ENCODE measurements at places on chromosomes 5 and 9.

DNA sequence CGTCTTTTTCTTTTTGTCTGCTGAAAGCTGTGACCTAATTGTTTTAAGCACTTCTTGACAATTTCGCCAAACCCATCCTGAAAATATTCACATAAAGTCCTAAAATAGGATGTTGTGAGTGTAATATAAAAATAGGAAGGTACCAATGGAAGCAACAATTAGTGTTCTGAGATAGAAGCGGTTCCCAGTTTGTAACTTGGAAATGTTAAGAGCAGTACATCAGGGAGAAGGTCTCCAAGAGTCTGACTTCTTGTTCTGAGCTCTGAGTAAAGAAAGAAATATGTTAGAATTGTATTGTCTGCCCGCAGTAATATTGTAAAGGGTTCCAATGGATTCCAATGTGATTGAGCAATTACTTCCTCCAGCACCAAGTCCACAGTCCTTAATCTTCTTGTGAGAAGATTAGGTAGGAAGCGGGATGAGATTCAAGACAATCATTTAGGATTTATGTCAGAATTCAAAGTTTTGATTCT is 3.9 kb downstream of the VCAN start:
- no peak for DNase-seq

- DNase-seq = no peak
These were observed 24.5 kb downstream of the GLRX start for GRCh38 chr5:95798048-95798447.

GRCh38 chr5:61820836-61821235 is 485.2 kb upstream of the KIF2A start:
- DNase-seq = no peak

GRCh38 chr5:16540421-16540820 is 74.8 kb upstream of the ZNF622 start:
- DNase-seq = no peak

GRCh38 chr5:155605920-155606319 is 592.4 kb downstream of the KIF4B start:
- no peak for DNase-seq

GRCh38 chr5:148816782-148817181 is 9.6 kb upstream of the ADRB2 start:
- no peak for DNase-seq

DNA sequence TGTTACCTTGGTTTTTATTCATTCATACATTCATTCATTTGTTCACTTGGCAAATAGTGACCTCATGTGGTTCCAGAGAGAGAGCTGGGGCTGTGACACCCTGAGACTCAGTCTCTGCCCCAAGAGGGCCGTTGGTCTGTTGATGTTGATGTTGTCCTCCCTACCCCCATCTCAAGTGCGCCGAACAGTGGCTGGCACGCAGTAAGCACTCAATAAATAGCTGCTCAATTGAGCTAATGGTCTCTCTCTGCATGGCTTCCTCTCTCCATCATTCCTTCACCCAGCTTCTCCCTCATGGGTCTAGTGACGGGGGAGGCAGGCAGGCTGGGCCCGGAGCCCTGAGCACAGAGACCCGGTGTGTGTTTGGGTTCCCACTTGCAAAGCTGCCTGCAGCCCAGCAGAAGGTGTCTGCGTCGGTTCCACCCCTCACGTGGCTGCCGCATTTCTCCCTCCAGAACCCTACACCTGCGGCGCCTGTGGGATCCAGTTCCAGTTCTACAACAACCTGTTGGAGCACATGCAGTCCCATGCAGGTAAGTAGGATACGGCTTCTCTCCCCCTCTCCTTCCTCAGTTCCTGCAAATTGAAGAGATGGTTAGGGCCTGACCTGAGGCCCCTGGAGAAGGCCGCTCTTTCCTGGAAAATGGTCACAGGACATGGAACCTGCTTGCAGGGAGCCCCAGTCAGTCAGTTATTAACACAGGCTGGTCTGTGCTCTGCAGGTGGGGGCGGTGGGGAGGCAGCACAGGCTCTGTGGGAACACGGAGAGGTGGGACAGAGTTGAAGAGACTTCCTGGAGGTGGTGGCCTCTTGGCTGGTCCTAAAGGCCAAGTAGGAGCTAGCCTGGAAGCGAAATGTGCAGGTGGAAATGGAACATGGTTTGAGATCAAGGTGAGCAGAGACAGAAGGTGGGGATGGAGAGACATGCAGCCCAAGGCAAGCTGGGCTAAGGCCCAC is 42.0 kb downstream of the AMBP start:
- DNase-seq = peak; percentile 19

DNA sequence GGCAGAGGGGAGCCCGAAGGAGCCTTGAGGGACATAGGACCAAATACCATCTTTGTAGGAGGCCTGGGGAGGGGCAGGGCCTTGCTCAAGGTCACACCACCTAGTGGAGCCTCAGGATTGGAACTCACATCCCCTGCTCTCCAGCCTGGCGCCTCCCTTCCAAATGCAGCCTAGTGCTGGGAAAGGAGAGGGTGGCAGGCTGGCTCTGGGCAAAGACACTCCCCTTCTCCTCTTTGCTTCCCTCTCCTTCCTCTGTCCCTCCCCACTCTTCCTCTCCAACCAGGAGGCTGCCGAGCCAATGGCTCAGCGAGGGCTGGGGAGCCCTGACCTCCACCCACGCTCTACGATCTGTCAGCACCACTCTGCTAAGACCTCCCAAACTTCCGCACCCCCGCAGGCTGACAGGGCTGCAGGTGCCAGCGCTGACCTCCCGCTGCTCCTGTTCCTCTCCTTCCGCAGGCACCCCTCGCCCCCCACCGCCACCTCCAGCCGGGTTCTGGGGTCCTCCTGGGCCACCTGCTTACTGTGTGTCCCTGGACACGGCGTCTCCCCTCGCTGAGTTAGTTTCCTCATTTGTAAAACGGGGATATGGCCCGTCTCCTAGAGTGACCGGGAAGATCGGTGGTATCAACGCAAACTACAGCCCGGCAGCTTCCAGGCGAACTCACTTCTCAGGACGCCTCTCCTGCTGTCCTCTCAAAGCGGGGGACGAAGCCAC is 52.9 kb downstream of the C9orf50 start:
- peak; percentile 78 for DNase-seq

DNA sequence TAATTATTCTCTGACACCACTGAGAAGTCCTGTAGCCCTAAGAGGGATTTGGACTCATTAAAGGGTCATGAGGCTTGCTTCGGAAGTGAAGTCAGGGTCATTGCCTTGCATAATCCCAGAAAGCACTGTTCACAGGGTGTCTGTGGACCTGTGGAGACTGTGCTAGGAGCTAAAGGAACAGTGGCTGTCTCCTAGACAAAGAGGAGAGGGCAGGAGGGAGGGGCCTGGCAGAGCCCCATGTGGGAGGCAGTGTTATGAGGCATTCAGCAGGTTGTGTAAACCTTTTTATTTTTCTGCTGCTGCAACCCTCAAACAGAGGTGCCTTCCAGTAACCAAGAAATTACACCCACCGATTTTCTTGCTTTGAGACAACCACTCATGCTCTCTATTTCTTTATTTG is 3.3 kb downstream of the TMEM174 start:
- DNase-seq = no peak

DNA sequence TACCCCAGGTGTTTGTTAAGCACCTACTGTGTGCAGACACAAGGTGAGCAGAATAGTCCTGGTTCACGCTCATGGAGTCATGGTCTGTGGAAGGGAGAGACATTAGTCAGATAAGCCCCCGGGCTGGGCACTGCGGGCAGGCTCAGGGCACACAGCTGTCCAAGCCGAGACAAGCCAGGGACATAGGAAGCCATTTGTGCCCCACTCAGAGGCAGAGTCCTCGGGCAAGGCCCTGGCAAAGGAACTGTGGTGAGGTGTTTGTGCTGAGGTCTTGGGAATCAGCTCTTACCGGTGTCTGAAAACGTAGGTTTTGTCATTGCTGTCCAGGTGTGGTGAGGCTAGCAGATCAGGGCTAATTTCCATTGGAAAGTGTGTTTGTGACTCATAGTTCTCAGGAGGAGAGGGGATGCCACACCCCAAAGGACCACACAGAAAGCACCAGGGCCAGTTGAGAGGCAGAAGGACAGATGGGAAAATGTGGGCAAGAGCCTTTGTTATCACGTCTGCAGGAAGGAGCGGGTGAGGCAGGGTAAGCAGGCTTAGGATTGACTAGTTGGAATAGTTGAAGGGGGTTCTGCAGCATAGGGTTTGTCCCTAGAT is 46.1 kb upstream of the NEURL1B start:
- DNase-seq = no peak

DNA sequence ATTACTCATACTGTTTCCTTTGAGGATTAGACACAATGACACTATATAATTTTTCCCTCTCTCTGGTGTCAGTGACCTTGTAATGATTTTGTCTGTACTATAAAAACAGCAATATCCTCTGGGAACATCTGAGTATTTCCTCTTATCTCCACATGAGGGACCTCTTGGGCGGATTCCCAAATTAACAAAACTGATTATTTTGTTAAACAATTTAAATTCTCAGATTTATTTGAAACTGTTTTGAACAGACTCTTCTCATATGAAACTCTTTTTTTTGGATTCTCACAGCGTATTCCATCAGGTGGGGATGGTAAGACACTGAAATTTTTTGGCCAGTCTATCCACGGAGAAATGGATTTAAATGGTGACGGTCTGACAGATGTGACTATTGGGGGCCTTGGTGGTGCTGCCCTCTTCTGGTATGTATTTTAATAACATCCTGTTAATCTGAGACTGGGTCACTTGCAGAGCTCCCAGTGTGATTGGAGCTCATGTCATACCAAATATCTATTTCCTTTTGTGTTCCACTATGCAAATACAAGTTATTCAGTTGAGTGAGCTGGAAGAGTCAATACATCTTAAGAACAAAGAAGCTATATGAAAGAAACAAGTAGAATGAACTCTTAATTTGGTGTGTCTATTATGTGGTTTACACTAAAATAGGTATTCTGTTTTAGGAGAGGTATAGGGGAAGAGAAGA is 73.8 kb upstream of the ITGA2 start:
- peak; percentile 14 for DNase-seq

- no peak for DNase-seq
These were observed 1.2 kb upstream of the SLC25A51 start for GRCh38 chr9:37905131-37905505.

DNA sequence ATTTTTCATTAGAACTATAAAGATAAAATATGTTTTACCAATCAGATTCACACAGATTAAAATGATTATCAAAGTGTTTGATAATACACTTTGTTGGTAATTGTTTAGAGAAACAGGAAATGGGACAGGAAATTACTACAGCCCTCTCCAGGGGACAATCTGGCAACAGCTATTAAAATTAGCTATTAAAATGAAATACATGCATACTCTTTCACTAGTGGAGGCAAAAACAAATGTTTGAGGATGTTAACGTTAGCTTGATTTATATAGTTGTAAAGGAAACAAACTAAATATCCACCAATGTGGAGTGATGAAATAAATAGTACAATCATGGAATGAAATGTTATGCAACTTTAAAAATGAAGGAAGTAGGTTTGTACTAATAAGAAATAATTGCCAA is 53.7 kb downstream of the TARS1 start:
- DNase-seq = no peak

DNA sequence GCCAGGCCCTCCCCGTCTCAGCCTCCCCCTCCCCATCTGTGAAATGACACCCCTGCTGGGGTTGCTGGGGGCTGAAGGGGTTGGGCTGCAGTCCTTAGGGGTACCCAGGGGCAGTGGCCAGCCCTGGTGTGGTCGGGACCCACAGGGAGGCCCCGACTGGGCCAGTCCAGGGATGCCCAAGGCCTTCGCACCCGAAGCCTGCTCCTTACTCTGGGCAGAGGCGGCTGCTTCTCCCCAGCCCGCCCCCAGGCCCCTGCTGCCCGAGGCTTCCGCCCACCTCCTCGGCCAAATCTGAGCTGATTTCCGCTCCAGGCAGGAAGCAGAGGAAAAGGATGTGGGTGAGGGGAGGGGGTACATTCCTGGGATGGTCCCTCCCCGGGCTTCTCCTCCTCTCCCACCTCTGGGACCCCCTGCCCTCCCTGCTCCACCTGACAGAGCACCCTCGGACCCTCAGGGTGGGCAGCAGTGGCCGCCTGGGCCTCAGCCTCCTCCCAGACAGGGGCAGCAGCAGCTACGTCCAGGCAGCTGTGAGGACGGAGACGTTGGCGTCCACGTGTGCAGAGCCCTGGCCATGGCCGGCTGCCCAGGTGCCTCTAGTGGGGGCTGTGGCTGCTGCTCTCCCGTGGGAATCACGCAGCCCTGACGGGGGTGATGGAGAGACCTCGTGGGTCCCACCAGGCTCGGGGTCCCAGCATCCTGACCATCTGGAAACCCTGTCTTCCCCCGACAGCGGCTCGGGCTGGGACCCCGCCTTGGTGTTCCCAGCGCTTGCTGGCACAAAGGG is 4.2 kb upstream of the NRARP start:
- DNase-seq = peak; percentile 72

- DNase-seq = peak; percentile 68
These were observed 121.5 kb downstream of the EHMT1 start for GRCh38 chr9:137740312-137740711.

- DNase-seq = no peak
These were observed 68.9 kb downstream of the CSF2 start for GRCh38 chr5:132142459-132142858.

DNA sequence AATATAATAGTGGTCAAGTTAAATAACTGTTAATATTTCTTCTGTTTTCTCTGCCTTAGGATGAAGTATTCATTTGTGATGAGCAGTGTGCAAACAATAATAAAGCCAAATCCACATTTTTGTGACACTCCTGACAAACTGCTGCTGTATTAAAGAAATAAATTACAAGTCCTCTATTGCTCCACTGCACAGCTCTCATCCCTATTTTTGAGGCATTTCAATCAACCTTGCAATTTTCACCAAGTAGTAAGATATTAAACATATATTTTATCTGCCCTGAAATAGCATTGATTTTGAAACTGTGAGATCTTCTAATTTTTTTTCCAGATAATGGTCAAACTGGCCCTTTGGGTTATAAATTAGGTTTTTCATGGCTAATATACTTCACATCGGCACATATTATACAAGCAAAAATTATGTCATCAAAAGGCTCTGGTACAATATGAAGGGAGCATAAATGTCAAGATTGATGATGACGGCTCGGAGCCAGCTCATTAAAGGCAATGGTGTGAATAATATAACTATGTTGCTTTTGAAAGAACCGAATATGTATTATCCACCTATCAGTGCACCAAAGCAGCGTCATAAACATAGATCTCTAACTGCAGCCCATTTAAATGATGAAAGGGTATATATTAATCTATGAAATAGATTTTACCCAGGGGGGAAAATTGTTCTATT is 764.9 kb downstream of the DNAH5 start:
- no peak for DNase-seq

GRCh38 chr5:87404359-87404758 is 8.4 kb downstream of the CCNH start:
- no peak for DNase-seq

DNA sequence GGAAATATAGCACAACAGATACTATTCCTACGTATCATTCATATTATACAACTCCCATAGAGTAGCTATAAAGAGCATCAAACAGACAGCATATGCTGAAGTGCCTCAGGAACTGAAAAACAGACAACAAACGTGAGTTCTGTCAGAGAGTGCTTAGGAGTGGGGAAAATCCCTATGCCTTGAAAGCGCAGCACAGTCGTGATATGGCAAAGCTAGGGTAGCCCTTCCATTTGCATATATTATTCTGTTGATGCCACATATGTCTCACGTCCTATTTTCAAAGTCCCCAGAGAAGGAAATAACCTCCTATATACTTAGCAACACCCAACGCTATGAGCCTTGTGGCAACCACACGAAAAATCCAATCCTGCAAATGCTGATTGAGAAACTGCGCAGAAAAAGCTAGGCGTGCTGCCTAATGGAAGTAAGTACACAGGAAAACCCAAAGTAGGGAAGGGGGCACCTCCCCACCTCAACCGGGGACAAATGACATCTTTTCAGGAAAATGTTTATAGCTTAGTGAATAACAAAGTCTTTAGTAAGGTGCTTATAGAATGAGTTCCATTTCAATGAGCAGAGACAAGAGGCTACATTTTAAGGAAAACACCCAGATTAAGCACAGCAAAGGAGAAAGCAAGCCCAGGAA is 105.1 kb downstream of the MED10 start:
- DNase-seq = no peak

GRCh38 chr5:1322036-1322900 is 22.6 kb downstream of the CLPTM1L start:
- DNase-seq = no peak
